NCI-H82 (cell line): ENCODE measurements at places on chromosomes 12 and 14.

- DNase-seq = peak; percentile 69
Measured at GRCh38 chr12:89051065-89051677, 301.1 kb downstream of the DUSP6 start.

GRCh38 chr12:21993438-21993981 lies 52.3 kb upstream of the ABCC9 start:
- DNase-seq = no peak

GRCh38 chr12:48868451-48868850 lies 2.8 kb upstream of the RND1 start:
- DNase-seq = no peak

DNA sequence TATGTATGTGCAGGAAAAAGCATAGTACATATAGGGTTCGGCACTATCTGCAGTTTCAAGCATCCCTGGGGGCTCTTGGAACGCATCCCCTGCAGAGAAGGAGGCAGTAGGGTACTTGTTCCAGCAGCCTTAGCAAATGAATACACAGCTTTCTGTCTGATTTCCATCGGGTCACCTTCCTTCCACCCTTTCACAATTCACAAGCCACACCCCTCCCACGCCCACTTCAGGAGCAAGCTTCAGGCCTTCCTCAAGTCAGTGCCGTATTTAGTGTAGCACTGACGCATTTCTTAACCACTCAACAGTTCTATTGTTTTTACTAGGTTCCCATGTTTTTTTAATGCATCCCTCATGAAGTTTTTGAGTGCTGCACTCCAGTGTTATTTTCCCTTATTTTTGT lies 64.2 kb downstream of the CLMN start:
- peak; percentile 13 for DNase-seq

- no peak for DNase-seq
Measured at GRCh38 chr14:96145116-96145864, 59.3 kb upstream of the BDKRB2 start.

DNA sequence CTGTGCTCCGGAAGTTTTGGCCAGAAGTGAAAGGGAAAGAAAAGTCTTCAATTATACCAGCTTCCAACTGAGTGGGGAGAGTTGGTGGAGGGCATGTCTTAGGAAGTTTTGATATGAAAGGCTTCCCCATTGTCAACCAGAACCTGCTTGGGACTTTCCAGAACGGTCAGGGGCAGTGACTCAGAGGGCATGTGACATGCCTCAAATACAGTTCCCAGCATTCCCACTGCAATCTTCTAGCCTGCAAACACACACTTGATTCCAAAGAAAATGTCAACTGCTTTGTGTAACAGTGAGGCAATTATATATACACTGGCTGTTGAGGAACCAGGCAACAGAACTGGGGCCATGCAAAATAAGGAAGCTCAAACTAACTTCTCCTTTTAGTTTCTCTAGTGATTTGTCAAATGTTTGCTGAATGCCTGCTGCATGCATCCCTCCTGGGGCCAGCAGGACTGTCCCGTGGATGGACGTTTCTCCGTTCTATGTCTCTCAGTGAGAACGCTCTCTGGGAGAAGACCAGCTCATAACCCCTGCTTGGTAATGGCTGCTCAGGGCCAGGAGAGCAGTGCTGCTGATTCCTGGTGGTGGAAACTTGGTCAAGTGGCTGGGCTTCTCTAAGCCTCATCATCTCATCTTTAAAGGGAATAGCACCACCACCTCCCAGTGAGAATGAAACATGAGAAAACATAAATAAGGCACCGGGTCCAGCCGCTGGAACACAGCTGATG lies 18.3 kb downstream of the SLC25A47 start:
- DNase-seq = no peak

DNA sequence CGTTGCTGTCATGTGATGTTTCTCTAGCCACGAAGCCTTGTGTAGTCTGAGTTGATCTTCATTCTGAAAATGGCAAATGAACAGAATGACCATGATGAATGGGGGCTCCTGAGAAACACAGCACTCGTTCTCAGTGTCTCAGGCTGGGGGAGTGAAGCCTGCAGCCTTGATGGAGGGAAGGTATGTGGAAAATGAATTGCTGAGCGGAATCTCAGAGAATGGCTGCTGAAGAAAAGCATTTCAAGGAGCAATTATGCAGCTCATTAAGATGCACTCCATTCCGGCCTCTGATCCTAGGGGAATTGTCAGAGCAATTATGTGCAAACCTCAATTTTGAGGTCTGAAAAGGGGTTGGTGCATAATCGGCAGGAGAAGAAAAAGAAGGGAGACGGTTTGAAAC lies 167.1 kb downstream of the CHST11 start:
- no peak for DNase-seq

- no peak for DNase-seq
Measured at GRCh38 chr12:46103559-46104383, 113.4 kb upstream of the SCAF11 start.

DNA sequence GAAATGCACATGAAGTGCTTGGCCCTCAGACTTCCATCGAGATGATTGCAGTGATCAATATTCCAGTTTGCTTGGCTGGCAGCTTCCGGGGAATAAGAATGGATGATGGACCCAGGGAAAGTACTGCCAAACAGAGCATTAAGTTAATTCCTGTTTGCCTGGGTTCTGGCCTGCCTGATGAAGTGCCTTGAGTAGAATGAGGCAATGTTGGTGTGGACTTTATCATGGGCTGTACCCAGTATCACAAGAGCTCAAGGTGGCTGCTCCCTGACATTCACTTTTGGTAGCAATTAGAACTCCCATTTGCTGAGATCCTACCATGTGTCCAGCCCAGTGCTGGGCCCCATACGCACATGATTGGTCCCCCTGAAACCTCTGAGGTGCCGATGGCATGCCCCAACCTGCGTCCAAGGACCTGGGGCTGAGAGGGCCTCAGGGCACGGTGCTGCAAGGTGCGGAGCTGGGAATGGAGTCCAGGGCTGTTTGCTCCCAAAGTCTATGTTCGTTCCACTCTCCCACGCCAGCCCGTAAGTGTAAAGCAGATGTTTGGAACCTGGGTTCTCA lies 80.7 kb downstream of the SLC25A47 start:
- DNase-seq = no peak

DNA sequence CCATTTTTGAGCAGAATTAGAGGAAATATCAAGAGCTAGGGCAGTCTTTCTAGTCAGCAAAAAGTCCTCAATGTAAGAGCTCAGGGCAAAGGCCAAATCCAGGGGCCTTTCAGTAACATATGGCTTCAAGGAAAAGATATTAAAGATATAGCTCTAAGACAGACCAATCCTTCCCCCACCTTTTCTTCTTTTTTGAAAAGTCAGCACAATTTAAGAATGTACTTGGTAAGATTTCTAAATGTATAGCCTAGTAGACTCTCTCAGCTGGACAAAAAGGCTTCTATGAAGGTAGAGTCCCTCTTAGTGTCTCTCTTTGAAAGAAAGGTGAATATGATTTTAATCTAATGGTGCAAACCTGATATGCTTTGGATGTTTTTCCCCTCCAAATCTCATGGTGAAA lies 515.7 kb downstream of the VRK1 start:
- DNase-seq = no peak
